ENCODE measurements at places on chromosomes 7 and 10. TPM values are rescaled to one million over a fixed set of nuclear protein-coding genes. Genes with fewer than 3 reads are reported as not detected.

Gene C10orf105
- polyA plus RNA-seq, result 0.21 TPM

Gene NT5C3A
- 37.3 TPM for polyA plus RNA-seq

Gene HTR7
- polyA plus RNA-seq, result 0.16 TPM

Gene OR2A5
- 0.25 TPM for polyA plus RNA-seq

Gene PLAC9
- 29.1 TPM for polyA plus RNA-seq

Gene LRRC61
- polyA plus RNA-seq, result 33.1 TPM

DNA sequence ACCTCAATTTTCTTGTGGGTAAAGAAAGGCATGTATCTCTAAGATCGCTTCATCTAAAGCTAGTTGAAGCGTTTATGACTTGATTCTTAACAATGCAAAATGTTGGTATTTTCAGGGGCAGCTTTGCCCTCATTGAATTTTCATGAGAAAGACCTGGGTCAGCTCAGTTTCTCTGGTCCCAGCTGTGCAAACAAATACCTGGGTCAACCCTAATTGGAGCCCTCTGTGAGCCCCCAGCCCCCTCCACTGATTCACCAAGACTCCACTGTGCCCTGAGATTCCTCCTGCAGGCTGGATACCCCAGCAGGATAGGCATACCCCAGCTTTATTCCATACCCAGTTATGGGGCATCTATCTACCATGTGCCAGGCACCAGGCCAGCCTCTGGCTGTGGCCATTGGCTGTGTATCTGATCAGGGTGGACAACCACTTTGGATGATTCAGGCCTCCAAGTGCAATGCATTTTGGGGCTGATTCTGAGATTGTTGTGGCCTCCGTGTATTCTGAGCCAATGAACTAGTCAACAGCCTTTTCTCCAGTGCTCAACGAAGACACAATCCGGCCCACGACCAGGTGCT is 201.9 kb downstream of the MYOF start:
- no peak for DNase-seq

- DNase-seq, result no peak
Observed at GRCh38 chr10:77177589-77177988, 460.0 kb downstream of the KCNMA1 start.

DNA sequence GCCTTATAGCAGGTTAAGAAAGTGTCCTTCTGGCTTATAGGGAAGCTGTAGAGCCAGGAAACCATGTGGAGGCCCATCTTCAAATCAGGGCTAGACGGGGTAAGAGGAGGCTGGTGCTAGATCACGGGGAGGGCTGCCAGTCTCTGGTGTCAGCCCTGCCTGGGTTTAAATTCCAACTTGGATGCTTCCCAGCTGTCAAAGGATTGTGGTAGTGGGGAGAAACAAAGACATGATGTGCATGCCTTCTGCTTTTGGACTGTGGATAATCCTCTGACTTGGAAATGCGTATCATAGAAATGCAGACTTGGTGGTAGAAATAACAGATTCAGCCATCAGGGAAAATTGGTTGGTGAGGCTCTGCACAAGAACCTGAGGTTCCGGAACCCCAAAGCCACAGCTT is 325.6 kb downstream of the PHTF2 start:
- no peak for DNase-seq

GRCh38 chr10:125331056-125331455 is 170.7 kb upstream of the CTBP2 start:
- no peak for DNase-seq

- no peak for DNase-seq
Observed at GRCh38 chr10:6231146-6231545, 28.4 kb downstream of the PFKFB3 start.

DNA sequence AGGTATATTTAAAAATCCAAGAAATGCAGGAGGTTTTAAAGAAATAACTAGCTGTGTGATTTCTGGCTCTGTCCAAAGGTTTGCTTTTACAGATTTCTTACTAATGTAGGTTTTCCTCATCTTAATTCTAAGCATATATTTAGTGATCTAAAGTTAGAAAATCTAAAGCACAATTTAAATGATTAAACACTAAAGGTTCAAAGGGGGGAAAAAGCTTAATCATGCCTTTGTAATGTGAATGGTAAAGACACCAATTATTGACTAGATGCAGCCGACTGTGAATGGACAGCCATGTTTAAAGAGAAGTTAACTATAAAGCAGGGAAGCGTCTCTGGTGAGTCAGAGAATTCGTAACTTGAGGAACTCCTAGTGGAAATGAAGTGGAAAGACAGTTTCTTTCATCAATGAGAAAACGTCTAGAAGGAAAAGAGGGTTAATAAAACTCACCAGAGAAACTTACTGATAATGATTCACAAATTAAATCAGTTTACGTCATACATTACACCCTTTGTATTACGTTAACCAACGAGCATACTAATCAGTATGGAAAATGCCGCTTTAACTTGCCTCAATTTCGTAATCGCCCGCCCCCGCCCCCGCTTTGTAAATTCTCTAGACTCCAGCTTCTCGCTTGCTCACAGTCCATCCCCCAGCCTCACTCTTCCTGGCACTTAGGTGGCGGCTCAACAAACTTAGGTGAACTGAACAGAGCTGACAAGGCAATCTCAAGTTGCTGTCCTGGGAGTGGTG is 1.1 kb upstream of the HBP1 start:
- peak; percentile 73 for DNase-seq

GRCh38 chr10:28925121-28925663 is 247.9 kb downstream of the BAMBI start:
- no peak for DNase-seq

GRCh38 chr7:24463474-24463873 is 109.8 kb upstream of the PALS2 start:
- no peak for DNase-seq

DNA sequence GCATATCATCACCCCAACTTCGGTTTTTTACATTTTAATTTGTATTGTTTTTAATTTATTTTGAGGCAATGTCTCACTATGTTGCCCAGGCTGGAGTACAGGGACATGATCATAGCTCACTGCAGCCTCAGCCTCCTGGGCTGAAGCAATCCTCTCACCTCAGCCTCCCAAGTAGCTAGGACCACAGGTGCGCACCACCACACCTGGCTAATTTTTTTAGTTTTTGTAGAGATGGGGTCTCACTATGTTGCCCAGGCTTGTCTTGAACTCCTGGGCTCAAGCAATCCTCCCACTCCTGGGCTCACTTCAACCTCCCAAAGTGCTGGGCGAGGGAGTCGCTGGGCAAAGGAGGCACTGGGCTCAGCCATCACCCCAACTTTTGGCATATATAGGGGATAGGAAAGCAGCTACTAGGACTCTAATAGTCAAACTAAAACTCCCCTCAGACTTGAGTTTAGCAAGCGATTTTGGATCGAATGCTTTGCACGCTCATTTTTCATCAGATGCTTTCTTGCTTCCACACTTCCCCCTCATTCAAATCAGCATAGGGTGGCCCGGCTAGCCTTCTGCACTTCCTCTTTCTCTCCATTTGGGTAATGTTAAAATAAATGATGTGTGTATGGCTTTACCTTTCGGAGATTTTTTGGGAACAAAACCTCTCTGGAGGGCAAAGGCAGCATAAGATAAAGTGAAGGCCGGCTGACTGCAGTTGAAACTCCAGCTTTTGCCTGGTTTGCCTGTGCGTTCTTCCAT is 20.8 kb upstream of the NMT2 start:
- DNase-seq, result no peak
